ENCODE measurements at places on chromosomes 7 and 10. TPM values are rescaled to one million over a fixed set of nuclear protein-coding genes. Genes with fewer than 3 reads are reported as not detected.

DNA sequence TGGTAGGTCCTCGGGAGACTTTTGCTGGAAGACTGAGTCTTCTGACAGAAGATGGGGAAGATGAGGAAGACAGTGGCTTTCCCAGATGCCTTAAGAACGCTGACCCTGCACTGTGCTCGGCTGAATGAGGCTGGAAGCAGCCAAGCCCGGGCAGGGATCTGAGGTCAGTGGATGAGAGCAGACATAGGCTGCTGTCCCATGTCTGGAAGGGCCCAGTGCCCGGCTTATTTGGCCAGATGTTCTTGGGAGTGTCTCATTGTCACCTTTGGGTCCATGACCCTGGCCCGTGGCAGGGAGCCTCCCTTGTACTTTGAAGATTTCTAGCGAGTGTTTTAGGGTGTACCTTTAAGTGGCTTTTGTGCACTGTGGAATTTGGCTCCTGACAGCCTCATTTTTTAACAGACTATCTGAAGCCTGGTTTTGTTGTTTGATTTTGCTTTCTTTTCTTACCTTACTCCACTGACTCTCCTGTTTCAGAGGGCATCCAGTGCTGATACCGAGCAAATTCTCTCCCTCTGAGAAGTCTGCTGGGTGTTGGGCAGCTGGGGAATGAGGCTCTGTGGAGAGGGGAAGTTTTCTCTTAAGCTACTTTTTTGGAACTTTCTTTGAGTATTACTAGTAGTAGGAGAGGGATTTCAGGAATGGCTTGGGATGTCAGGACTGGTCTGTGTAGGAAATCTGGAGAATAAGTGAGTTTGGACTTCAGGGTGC, 61.4 kb downstream of the CREB5 start:
- H3K4me3 ChIP-seq, result no peak overlapping the region
- H3K36me3 ChIP-seq, result no peaks in the 10 kb centered on the region
- peak overlapping the region; percentile 9 for H3K27ac ChIP-seq
- H3K27me3 ChIP-seq, result peaks cover 3% of the 10 kb centered on the region
- DNase-seq, result no peak

GRCh38 chr7:147106746-147107145, 990.1 kb downstream of the CNTNAP2 start:
- no peak overlapping the region for H3K4me3 ChIP-seq
- H3K27me3 ChIP-seq, result no peaks in the 10 kb centered on the region
- no peaks in the 10 kb centered on the region for H3K4me1 ChIP-seq
- H3K36me3 ChIP-seq, result no peaks in the 10 kb centered on the region
- no peak overlapping the region for H3K27ac ChIP-seq
- DNase-seq, result no peak

Gene CEP55
- total RNA-seq, result 3.5 TPM

Gene CYP3A7
- 0.18 TPM for total RNA-seq

Gene HSPA12A
- total RNA-seq, result 2.8 TPM

- H3K36me3 ChIP-seq, result no peaks in the 10 kb centered on the region
- no peak overlapping the region for H3K4me3 ChIP-seq
- no peaks in the 10 kb centered on the region for H3K4me1 ChIP-seq
These were observed 59.4 kb upstream of the UCN3 start for GRCh38 chr10:5305374-5305773.

- no peak for DNase-seq
- no peaks in the 10 kb centered on the region for H3K27me3 ChIP-seq
- no peak overlapping the region for H3K27ac ChIP-seq
- no peaks in the 10 kb centered on the region for H3K36me3 ChIP-seq
- no peaks in the 10 kb centered on the region for H3K4me1 ChIP-seq
These were observed 21.5 kb downstream of the CH25H start for GRCh38 chr10:89185658-89186057.

Gene MACC1
- 0.69 TPM for total RNA-seq

GRCh38 chr10:62666275-62666674, 138.2 kb upstream of the ADO start:
- peaks cover 4% of the 10 kb centered on the region for H3K36me3 ChIP-seq
- H3K27me3 ChIP-seq, result peaks cover 5% of the 10 kb centered on the region
- no peak overlapping the region for H3K4me3 ChIP-seq

DNA sequence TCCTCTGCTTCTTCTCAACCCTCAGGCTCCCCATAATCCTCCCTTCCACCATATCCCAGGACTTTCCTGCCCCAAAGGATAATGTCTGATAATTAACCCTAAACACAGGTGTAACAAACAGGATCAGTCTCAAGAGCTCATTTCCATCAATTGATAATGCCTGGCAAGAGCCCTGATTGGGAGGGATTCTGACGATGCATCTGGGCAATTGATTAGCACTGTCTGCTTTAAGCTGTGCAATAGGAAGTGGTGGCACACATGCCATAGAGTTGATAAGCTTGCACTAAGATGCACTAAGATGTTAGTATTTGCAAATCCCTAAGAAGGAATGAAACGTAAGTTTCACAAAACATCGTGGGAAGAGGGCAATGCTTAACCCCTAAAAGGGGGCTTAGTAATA, 27.4 kb upstream of the EGR2 start:
- DNase-seq, result no peak
- H3K27me3 ChIP-seq, result peaks cover 2% of the 10 kb centered on the region
- H3K27ac ChIP-seq, result no peak overlapping the region
- H3K36me3 ChIP-seq, result no peaks in the 10 kb centered on the region
- H3K4me1 ChIP-seq, result no peaks in the 10 kb centered on the region

Gene TMEM120A
- 18.2 TPM for total RNA-seq

- peaks cover 4% of the 10 kb centered on the region for H3K27me3 ChIP-seq
- no peaks in the 10 kb centered on the region for H3K36me3 ChIP-seq
- peaks cover 16% of the 10 kb centered on the region for H3K4me1 ChIP-seq
- H3K27ac ChIP-seq, result no peak overlapping the region
- no peak for DNase-seq
- no peak overlapping the region for H3K4me3 ChIP-seq
These were observed 1.6 kb upstream of the RAB19 start for GRCh38 chr7:140402178-140402835.

- no peak for DNase-seq
- H3K27me3 ChIP-seq, result no peaks in the 10 kb centered on the region
- no peaks in the 10 kb centered on the region for H3K4me1 ChIP-seq
These were observed 70.0 kb upstream of the FAM13C start for GRCh38 chr10:59432207-59432900.

- DNase-seq, result no peak
- no peaks in the 10 kb centered on the region for H3K4me1 ChIP-seq
- no peak overlapping the region for H3K4me3 ChIP-seq
- no peak overlapping the region for H3K27ac ChIP-seq
These were observed 1002.8 kb upstream of the CELF2 start for GRCh38 chr10:10014846-10015245.
